Naive thymus-derived CD4-positive, alpha-beta T cell (primary cell): ENCODE measurements at places on chromosomes 7 and 10. TPM values are rescaled to one million over a fixed set of nuclear protein-coding genes. Genes with fewer than 3 reads are reported as not detected.
A peak's percentile ranks its signal among the peaks of the same experiment; 100 is the strongest.

GSAP gene
- total RNA-seq, result 29.2 TPM

DOCK4 gene
- total RNA-seq, result 2.0 TPM

LRRC17 gene
- 0.20 TPM for total RNA-seq

STAM gene
- total RNA-seq, result 25.4 TPM

EN2 gene
- total RNA-seq, result not detected

NKX2-3 gene
- total RNA-seq, result not detected

FBXO24 gene
- 1.7 TPM for total RNA-seq

MET gene
- 0.25 and 1.0 TPM in 2 replicates for total RNA-seq

ZNF804B gene
- not detected for total RNA-seq

DNA sequence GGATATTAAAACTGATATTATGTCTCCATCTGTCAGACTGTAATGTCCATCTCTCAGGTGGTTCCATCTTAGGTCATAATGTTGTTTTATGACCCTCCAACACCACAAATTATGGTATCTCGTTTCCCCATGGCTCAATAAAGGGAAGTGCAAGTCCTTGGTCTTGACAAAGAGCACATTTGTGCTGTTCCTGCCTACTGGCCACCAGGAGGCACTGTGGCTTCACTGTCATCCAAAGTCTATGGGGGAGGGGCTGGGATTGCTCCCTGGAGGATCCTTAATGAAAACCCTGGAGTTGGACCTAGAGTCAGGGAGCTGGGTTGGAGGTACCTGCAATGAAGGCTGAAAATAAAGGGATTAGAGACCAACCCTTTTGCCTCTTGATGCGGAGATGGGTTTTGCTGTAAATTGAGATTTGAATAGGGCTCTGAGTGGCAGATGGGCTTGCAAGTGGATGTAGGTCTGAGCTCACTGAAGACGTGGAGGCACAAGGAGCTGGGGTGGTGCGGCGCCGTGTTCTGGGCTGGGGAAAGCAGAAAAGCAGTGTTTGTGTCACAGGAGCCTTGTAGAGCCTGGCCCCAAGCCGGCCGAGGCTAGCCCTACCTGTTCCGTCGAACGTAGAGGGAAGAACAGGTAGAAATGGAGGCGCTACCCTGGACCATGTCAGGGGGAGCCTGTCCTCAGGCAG is 180.5 kb upstream of the PRSS58 start:
- DNase-seq, result peak; percentile 25
- H3K27ac ChIP-seq, result no peak overlapping the region
- no peaks in the 10 kb centered on the region for H3K36me3 ChIP-seq
- no peaks in the 10 kb centered on the region for H3K27me3 ChIP-seq
- H3K4me1 ChIP-seq, result peaks cover 6% of the 10 kb centered on the region
- no peak overlapping the region for H3K4me3 ChIP-seq

DNA sequence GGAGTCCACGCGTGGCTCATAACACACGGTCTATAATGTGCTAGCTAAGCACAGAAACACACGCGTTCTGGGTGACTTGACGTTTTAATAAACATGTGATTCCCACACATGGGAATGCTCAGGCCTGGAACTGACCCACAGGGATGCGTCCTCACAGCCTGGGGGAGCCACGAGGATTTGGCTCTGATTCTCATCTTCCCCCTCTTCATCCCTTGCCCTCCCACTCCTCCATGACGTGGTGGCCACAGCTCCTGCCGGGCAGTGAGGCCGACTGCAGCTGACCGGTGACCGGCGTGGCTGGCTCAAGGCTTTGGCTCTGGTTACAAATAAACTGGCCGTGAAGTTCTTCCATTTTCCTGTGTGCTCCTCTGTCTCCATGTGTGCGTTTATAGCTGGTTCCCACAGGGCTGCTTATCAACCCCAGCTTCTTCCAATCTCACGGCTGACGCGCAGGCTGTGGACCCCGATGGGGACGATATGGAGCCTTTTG is 40.9 kb upstream of the KLF6 start:
- H3K4me3 ChIP-seq, result no peak overlapping the region
- no peaks in the 10 kb centered on the region for H3K36me3 ChIP-seq
- H3K27me3 ChIP-seq, result no peaks in the 10 kb centered on the region
- H3K4me1 ChIP-seq, result peaks cover 17% of the 10 kb centered on the region
- no peak overlapping the region for H3K27ac ChIP-seq
- DNase-seq, result no peak

DNA sequence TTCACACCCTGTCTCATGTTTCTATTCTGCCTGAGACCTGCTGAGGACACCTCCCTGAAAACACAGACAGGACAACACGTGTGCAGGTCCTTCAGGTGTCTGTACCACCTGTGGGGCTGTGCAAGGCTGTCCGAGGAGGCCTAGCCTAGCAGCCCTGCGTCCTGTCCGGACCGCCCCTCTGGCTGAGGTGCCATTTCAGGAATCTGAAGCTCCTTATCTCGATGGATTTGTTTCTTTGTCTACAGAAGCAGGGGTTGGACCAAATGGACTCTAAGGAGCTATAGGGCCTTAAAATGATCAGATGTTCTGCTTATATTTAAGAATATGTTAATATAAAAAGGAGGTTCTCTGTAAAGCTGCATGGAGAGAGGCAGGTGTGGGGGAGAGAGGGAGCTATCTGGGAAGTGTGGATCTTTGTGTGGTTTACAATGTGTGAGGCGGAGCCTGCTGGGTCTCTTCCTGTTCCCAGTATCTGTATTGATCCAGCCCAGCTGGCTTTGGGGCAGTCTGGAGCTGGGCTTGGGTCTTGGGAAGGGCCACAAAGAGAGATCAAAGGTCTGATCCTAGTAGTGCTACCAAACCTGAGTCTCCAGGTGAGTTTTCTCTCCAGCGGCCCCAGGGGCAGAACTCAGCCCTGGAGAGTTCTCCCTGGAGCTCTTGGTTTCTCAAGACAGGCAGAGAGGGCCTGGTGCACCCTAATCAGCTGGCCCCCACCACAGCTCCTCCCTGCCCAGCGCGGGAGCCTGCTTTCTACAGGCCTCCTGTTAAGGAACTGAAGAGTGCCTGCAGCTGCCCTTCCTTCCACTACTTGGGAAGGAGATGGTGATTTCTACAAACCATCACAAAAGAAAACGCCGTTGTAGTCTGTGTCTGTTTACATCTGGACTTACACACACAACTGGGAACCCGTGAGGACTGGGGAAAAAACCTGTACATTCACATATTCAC is 3.4 kb upstream of the MNX1 start:
- DNase-seq, result no peak
- no peaks in the 10 kb centered on the region for H3K36me3 ChIP-seq
- H3K4me1 ChIP-seq, result no peaks in the 10 kb centered on the region
- no peak overlapping the region for H3K4me3 ChIP-seq
- no peak overlapping the region for H3K27ac ChIP-seq

DNA sequence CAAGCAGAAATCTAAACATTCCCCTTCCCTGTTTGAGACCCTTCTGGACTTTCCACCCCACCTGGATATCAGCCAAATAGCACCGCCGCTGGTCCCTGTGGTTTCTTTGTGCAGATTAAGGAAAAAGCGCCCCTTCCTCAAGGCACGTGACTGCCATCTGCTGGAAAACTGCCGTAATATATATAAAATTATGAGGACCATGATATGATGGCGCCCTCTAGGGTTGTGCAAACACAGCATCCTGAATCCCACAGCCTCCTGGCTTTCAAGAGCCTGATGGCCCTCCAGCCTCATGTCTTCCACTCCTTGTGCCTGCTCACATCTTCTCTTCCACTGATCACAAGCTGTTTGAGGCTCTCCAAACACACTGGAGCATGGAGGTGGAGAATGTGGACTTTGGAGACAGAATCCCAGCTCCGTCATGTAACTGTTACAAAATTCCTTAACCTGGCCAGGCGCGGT is 121.3 kb downstream of the MYL10 start:
- no peak overlapping the region for H3K4me3 ChIP-seq
- no peaks in the 10 kb centered on the region for H3K36me3 ChIP-seq
- DNase-seq, result peak; percentile 15
- no peaks in the 10 kb centered on the region for H3K4me1 ChIP-seq

DNA sequence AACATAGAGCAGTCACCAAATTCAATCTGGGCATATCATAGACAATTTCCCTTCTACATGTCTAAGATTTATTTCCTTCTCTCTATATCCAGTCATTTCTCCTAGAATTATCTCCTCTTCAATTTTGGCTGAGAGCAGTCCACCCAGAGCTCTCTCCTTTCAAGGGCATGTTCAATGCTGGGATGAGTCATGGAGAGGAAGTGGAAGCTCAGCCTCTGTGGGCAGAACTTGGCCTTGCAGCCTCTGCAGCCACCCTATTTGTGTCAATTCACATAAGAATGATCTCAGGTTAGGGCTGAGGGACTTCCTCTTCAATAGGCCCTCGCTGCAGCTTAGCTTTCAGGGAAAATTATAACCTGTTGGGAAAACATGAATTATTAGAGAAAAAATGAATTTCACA is 560.8 kb downstream of the POM121L12 start:
- H3K36me3 ChIP-seq, result no peaks in the 10 kb centered on the region
- no peak for DNase-seq
- no peak overlapping the region for H3K4me3 ChIP-seq
- no peaks in the 10 kb centered on the region for H3K27me3 ChIP-seq
- no peaks in the 10 kb centered on the region for H3K4me1 ChIP-seq
- no peak overlapping the region for H3K27ac ChIP-seq

- H3K27me3 ChIP-seq, result no peaks in the 10 kb centered on the region
- no peaks in the 10 kb centered on the region for H3K4me1 ChIP-seq
- no peak overlapping the region for H3K27ac ChIP-seq
- no peak for DNase-seq
- no peaks in the 10 kb centered on the region for H3K36me3 ChIP-seq
- no peak overlapping the region for H3K4me3 ChIP-seq
These were observed 18.1 kb downstream of the KAZALD1 start for GRCh38 chr10:101079874-101080273.

- DNase-seq, result no peak
- H3K27me3 ChIP-seq, result no peaks in the 10 kb centered on the region
- H3K4me3 ChIP-seq, result no peak overlapping the region
These were observed 148.5 kb downstream of the POLR1F start for GRCh38 chr7:19560111-19560883.

DNA sequence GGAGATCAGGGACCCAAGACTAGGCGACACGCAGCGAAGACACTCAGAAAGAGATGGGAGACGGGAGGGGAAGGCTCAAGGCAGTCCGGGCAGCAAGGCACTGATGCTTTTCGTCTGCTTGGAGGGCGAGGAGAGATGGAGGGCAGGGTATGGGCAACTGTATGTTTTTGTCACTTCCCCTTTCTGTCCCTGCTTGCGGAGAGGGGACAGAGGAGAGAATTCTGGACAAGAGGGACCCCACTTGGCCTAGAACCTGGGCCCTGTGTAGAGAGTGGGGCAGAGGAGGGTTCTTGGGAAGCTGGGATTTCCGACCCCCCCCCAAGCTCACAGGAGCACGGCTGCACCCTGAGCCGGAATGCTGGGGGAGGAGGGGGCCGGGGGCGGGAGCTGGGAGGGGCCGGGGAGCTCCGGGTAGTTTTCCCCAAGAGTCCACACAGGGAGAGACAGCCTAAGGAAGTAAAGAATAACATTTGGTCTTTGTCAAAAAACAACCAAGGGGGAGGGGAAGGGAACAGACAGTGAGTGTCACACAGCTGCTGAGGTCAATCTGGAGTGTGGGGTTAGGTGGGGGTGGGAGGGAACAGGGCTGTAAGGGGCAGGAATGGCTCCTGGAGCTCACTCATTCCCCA is 1.8 kb downstream of the LRCH4 start:
- H3K4me3 ChIP-seq, result peak overlapping the region; percentile 94
- peaks cover 21% of the 10 kb centered on the region for H3K36me3 ChIP-seq
- H3K27me3 ChIP-seq, result no peaks in the 10 kb centered on the region

DNA sequence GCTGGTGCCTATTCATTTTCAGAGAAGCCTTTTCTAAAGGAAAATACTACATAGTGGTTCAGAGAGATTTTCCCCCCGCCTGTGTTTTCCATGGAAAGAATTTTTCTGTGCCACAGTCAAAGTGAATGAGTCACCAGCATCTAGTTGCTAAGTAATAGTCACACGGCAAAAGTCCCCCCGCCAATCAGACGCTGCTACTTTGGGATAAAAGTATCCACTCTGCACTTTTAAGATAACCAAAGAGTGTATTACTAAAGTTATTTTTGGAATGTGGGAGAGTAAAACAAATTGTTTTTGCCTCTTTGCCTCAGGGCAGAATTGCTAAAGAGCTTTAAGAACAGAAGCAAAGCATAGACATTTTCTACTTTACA is 23.5 kb downstream of the ABLIM1 start:
- peaks cover 6% of the 10 kb centered on the region for H3K4me1 ChIP-seq
- H3K27ac ChIP-seq, result no peak overlapping the region
- no peak overlapping the region for H3K4me3 ChIP-seq
- DNase-seq, result no peak
- H3K27me3 ChIP-seq, result peaks cover 12% of the 10 kb centered on the region

DNA sequence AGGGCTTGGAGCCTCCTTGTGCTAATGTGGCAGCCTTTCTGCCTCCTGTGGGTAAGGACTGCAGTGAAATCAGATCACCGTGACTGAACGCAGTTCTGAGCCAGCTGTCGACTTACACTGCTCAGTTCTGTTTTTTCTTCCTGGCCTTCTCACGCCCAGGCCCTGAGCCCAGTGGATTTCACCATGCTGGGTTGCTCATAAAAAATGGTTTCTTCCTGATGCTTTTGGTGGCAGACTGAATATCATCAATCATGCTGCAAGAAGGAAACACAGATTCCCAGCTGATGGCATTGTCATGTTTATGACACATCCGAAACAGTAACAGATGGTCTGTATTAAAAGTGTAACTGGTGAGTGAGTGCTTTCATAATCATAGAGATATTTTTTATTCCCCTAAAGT is 389.6 kb downstream of the GALNT17 start:
- H3K27ac ChIP-seq, result no peak overlapping the region
- H3K4me3 ChIP-seq, result no peak overlapping the region

DNA sequence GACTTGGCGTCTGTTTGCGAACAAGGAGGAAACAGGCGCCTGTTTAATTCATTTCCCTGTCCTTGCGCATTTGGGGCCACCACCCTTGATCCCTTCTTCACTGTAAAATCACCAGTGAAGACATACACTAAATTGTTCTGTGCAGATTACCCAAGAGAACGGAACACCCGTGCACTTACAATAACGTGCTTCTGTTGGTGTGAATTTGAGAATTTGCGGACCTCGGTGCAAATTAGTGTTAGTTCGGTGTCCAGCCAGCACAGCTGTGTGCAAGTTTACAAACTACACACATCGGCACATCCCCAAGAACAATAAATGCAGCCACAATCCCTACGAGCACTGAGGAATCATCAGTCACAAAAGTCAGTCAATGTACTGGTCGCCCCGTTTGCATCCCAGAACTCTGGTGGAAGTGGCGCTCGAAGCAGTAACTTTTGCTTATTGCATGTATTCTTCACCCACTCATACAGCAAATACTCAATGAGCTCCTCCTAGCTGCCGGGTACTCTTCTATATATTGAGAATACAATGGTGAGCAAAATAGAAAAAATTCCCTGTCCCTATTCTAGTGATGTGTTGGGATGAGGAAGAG is 786 bp upstream of the CNOT4 start:
- peak overlapping the region; percentile 97 for H3K27ac ChIP-seq
- H3K4me1 ChIP-seq, result peaks cover 15% of the 10 kb centered on the region
- DNase-seq, result no peak
- H3K36me3 ChIP-seq, result peaks cover 8% of the 10 kb centered on the region

DNA sequence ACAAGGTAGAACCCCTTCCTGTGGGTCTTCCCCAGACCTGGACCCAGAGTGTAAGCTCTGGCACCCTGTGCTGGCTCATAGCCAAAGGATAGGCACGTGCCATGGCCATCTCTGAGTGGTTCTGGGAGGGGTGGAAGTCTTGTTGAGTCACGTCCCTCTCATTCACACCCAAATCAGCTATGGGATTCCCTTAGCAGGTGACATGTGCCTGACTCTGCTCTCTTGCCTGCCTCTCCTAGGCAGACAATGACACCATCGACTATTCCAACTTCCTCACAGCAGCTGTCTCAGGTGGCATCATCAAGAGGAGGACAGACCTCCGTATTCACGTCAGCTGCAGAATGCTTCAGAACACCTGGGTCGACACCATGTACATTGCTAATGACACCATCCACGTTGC is 59.8 kb downstream of the C10orf120 start:
- H3K36me3 ChIP-seq, result no peaks in the 10 kb centered on the region
- no peak overlapping the region for H3K27ac ChIP-seq
- H3K4me3 ChIP-seq, result no peak overlapping the region
- no peaks in the 10 kb centered on the region for H3K27me3 ChIP-seq
